Left kidney (tissue), 8 donors: ENCODE measurements at places on chromosomes 2 and 18.

- no peak for DNase-seq
Observed at GRCh38 chr2:162072181-162072702, 1.8 kb downstream of the DPP4 start.

DNA sequence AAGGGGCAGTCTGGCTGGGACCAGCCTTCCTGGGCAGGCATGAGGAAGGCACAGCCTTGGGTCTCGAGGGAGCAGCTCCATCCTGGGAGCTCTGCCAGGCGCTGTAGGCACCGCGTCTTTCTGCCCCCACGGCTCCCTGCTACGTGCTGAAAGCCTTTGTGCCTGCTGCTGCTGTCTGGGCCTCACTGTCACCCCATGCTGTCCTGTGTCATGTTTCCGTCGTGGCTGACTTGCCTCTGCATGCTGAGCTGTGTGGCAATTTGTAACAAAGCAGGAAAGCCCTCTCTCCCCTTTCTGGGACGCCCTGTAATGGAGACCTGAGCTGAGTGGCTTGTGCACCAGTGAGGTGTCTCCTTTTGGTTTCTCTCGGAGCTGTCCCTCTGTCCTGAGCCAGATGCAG lies 152.5 kb downstream of the TSN start:
- no peak for DNase-seq

DNA sequence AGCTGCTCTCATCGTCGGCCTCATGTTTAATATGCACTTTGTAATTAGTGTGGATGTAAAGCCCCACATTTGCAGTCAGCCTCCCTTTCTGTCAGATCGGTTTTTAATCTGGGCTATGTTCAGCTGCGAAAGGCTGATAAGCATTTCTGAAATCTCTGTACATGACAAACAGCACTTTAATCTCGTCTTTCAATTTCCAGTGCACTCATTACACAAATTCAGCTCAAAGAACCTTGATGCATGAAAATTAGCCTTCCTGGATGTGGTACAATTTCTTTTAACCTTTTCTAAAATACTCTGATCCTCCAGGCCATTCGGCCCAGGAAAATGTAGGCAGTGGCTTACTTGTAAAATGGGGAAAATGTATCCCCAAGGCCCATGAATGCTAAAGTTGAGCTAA lies 265.1 kb downstream of the RND3 start:
- no peak for DNase-seq

DNA sequence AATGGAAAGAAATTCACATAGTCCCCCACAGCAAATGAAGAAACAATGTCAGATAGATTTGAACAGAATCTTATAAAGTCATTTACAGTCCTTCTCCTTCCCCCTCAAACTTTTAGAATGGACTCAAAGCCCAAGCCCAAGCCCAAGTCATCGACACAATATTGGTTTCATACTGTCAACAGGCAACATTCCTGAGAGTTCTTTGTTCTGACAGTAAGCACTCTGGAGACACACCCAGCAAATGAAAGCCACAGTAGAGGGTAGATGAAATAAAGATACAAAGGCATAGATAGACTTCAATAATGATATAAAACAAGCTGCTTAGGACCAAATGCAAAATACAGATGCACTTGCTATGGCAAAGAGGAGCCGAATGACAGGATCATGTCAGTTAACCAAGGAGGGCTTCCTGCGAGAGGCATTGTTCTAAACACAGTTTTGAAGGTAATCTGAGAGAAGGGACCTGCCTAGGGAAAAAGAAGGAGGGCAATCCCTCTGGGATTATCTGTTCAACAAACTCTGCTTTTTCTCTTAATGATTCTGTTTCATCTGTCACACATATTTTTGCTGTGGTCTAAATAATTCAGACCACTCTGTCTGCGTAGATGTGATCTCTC lies 97.1 kb upstream of the MAP4K3 start:
- no peak for DNase-seq

- DNase-seq = no peak
Observed at GRCh38 chr2:24657818-24658217, 135.4 kb downstream of the PTRHD1 start.

DNA sequence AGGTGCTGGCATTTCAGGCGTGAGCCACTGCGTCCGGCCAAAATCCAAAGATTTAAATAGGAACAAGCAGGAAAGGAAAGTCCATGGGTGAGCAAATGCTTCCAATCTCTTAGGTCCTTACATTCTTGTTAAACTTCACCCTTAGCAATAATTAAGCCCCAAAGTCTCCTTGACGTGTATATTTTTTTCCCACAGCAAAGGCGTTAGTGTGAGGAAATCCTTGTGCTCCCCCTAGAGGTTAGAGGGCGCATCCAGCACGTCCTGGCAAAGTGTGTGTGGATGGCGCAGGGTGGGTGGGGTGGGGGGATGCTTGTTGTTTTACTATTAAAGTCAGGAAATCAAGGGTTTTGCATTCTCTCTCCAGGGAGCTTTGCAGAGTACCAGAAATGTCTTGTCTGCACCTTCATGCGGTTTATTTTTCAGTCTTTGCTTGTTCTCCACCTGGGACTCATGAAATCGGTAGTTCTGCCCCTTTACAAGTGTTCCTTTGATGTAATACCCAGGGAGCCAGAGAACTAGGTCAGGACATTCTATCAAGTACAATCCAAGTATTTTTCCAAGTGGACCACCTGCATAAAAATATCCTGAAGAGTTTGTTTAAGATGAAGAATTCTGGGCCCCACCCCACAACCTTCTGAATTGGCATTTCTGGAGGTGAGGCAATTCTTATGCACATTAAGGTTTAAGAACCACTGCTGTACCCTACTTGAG lies 22.2 kb upstream of the ITSN2 start:
- DNase-seq = peak; percentile 78

DNA sequence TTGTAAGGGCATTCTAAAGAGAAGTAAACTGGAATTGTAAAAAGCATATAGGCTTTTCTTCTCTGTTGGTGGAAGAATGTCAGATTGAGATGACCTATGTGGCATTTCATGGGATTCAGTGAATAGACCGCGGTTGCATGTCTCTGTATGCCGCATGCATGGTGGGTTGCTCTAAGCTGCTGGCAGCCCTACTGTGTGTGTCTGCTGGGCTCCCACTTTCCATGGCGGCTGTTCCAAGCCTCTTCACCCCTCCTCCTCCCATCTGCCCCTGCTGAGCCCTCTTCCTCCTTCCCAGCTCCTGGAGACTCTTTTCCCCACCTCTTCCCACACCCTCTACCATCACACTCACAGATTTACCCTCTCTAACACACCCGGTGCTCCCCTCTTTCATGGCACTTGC lies 12.6 kb downstream of the ATP6V1C2 start:
- DNase-seq = no peak

DNA sequence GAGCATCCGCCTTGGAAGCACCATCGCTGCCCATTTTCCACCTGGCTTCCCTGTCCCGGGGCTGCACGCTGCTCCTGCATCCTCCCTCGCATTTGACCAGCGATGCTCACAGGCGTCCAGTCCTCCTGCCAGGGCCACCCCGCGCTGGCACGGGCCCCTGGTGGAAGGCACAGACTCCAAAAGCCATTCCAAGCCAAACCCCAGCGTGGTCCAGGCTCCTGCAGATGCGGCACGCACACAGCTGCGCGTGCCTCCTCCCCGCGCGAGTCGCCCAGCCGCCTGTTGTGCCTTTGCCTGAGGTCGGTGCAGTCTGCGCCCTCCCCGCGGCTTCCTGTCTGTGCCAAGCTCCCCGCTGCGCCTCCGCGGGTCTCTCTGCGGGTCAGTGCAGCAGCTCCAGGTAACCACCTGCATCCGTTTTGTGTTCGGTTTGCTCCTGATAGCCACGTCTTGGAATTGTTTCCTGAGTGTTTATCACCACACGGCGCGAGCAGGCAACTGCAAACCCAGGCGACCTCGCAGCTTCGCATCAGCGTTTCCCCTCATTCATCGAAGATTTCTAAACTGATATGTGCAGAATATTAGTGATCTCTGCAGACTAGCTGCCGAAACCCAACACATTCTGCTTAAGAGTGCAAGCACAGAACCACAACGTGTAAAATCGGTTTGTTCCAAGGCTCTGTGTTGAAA lies 65.2 kb upstream of the SALL3 start:
- DNase-seq = no peak

GRCh38 chr2:168528469-168528868 lies 72.4 kb downstream of the CERS6 start:
- no peak for DNase-seq

- DNase-seq = no peak
Observed at GRCh38 chr2:128198656-128199055, 107.7 kb downstream of the UGGT1 start.

DNA sequence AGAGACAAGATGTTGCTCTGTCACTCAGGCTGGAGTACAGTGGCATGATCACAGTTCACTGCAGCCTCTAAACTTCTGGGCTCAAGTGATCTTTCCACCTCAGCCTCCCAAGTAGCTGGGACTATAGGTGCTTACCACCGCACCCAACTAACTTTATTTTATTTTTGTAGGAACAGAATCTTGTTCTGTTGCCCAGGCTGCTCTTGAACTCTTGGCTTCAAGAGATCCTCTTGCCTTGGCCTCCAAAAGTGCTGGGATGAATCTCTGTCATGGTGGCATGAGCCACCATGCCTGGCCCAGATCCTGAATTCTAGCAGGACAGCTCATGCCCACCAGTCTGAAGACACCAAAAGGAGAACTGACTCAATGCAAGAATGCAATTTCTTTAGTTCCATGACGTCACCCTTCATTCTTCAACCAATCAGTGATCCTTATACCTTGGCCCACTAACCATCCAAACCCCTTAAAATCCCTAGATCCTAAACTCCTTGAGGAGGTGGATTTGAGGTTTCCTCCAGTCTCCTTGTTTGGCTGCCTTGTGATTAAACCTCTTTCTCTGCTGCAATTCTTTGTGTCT lies 25.6 kb upstream of the CXXC1 start:
- DNase-seq = no peak

GRCh38 chr2:47230418-47230817 lies 75.3 kb upstream of the STPG4 start:
- DNase-seq = no peak

DNA sequence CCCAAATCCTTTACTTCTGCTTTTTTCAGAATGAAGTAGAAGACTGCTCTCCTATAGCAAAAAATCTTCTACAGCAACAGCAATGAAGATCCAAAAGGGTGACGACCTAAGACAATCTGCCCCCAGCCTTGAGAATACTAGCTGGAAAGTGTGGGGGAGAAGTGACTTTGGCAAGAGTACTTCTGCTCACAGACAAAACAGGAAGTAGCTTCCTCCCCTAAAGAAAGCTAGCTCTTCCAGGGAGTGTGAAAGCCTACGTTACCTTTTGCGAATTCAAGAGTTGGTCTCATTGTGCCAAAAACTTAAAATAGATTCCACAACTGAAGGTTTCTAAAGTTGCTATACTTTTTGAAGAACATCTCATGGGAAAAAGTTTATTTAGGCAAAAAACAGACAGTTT lies 1069.2 kb upstream of the CHAC2 start:
- DNase-seq = no peak

DNA sequence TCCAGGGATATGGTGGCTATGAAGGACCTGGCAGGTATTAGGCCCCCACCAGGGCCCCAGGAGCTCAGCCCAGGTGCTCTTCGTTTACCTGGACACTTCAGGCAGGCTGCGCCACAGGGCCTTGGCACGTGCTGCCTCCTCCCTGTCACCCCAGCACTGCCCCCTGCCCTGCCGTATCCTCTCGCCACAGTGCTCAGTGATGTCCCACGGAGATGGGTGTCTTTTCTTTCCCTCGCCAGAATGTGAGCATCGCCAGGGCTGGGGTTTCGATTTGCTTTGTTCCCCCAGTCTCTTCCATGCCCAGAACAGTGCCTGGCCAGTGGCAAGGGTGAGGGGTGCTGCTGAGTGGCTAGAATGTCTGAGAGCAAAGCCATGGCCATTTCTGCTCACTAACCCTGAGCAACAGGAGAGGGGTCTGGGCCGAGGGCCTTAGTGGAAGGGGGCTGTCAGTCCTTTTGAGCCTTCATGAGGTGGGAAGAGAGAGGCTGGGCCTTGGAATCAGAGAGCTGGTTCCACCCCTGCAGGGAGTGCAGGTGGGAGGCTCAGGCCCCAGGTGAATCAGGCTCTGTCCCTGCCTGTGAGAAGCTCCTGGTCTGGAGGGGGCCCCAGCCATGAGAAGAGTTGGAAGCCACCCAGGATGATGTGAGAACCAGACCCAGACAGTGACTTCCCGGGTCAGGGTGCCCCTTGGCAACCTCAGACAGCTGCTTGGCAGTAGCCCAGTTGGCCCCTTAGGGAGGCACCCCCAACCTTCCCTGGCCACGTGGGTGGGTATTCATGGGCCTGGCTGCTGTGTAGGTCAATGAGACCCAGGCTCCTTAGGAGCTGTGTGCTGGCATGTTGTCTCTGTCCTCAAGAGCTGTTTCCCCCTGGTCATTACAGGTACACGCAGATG lies 129.9 kb upstream of the HS6ST1 start:
- no peak for DNase-seq

DNA sequence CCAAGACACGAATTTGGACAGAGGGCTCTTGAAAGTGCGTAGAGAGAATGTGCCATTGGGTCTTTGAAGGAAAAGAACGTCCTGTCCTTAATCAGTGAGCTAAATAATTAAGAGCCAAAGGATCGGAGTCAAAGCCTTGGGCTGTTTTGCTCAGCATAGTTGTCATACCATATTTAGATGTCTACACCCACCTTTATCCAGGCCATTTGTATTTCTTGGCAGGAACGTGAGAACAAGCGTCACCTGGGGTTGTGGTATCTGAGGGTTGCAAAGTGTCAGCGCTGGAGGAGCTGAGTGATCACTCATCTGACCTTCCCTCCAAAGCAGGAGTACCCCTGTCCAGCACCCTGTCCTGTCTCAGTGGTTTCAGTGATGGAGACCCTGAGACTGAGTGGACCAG lies 4.5 kb downstream of the LPIN1 start:
- DNase-seq = no peak

DNA sequence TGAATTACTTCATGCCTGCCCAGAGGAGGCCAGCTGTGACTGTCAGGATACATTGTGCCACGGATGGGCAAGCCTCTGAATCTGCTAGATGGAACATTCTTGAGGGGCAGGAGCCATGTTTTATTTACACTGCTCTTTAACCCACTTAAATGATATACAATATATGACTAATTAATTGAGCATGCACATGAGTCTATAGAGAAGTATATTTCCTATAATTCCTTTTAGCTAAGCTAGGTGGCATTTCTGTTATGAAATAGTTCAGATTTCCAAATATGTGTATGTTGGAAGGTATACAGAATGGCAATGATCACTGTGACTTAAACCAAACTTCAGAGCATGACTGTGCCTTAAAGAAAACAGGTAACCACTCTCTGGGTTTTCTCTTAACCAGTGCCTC lies 131.7 kb downstream of the RAB3GAP1 start:
- no peak for DNase-seq

- no peak for DNase-seq
Observed at GRCh38 chr2:23208339-23208738, 176.6 kb upstream of the KLHL29 start.

DNA sequence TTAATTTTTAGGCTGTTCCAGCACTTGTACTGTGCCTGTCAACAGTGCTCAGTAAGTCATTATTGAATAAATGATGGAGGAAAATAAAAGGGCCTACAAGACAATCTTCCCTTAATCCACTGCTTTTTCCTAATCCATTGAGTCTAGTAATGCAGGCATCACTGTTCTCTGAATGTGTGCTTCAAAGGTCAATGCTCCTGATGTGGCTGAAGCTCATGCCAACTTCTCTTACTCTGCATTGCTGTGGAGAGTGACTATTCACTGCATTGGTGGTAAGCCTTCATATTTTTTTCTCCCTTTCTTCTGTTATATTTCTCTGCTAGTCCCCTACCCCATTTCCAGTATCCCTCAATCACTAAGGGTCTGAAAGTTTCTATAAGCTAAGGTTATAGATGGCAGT lies 31.9 kb upstream of the MYO1B start:
- no peak for DNase-seq

GRCh38 chr18:49795612-49796552 lies 17.5 kb downstream of the ACAA2 start:
- no peak for DNase-seq
